ENCODE measurements at places on chromosomes 7 and 10. TPM values are rescaled to one million over a fixed set of nuclear protein-coding genes. Genes with fewer than 3 reads are reported as not detected.

- no peak for DNase-seq
These were observed 85.0 kb downstream of the PLPP4 start for GRCh38 chr10:120541984-120542383.

- no peak for DNase-seq
These were observed 97.5 kb downstream of the CTBP2 start for GRCh38 chr10:125062914-125063230.

GRCh38 chr10:18418541-18419215 is 232.7 kb downstream of the NSUN6 start:
- DNase-seq, result no peak

The GPR85 gene
- total RNA-seq, result 2.4 TPM

The GPR26 gene
- total RNA-seq, result not detected
